ENCODE measurements at places on chromosomes 16 and 17.

GRCh38 chr17:66462010-66462409 lies 159.6 kb downstream of the PRKCA start:
- no peak for DNase-seq

- DNase-seq, result no peak
Observed at GRCh38 chr16:4239020-4239419, 2.9 kb downstream of the SRL start.

DNA sequence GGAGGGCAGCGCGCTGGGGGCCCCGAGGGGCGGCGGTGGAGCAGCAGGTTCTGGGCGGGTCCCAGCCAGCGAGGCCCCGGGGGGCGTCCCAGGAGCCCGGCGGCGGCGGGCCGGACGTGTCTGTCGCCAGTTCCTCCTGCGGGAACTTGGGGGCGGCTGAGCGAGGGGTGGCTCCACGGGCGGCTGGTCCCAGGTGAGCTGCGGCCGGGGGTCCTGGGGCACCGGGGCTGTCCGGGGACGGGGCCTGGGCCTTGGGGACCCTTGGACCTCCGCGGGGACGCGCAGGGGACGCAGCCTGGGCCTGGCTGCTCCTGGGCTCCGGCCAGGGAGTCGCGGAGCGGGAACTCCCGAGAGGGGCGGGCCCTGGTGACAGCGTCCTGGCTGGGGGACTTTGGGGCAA lies 54.2 kb upstream of the ZNF267 start:
- DNase-seq, result no peak

- DNase-seq, result no peak
Observed at GRCh38 chr16:30761427-30761927, 385 bp downstream of the CFAP119 start.

DNA sequence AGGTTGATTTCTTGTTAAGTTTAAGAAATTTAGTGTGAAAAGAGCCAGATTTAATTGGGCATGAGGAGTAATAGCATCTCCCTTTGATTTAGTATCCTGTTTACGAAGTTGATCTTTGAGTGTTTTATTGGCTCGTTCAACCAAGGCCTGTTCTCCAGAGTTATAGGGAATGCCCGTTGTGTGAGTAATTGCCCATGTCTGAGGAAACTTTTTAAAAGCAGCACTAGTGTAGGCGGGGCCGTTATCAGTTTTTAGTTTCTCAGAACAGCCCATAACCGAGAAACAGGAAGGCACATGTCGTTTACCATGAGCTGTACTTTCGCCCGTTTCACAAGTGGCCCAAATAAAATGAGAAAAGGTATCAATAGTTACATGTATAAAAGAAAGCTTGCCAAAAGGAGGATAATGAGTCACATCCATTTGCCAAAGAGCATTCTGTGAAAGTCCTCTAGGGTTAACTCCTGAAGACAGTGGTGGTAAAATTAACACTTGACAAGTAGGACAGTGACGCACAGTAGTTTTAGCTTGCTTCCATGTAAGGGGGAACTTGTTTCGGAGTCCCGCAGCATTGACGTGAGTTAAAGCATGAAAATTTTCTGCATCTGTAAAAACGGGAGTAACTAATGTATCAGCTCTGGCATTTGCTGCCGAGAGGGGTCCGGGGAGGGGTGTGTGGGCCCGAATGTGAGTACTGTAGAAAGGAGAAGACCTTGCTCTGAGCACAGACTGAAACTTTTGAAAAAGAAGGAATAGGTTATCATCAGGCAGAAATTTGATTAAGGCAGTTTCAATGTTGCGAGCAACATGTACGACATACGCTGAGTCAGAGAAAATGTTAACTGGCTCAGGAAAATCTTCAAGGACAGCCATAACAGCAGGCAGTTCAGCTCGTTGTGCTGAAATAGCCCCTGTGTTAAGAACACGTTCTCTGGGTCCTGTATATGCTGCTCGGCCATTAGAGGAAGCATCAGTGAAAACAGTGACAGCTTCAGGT lies 18.5 kb upstream of the KCTD5 start:
- no peak for DNase-seq

DNA sequence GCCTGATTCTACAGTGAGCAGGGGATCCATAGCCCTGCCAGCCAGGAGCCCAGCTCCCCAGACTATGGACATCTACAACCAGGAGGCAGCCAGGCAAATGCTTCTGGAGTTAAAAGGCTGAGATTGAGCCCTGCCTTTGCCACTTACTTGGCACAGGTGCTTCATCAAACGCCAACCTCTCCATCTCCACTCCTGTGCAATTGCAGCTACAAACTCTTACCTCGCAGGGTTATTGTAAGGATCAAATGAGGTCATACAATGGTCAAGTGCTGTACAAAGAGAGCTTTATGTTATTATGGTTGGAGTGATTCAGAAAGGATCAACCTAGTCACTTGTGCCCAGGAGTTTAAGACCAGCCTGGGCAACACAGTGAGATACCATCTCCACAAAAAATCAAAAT lies 9.8 kb upstream of the MYO18A start:
- DNase-seq, result no peak

DNA sequence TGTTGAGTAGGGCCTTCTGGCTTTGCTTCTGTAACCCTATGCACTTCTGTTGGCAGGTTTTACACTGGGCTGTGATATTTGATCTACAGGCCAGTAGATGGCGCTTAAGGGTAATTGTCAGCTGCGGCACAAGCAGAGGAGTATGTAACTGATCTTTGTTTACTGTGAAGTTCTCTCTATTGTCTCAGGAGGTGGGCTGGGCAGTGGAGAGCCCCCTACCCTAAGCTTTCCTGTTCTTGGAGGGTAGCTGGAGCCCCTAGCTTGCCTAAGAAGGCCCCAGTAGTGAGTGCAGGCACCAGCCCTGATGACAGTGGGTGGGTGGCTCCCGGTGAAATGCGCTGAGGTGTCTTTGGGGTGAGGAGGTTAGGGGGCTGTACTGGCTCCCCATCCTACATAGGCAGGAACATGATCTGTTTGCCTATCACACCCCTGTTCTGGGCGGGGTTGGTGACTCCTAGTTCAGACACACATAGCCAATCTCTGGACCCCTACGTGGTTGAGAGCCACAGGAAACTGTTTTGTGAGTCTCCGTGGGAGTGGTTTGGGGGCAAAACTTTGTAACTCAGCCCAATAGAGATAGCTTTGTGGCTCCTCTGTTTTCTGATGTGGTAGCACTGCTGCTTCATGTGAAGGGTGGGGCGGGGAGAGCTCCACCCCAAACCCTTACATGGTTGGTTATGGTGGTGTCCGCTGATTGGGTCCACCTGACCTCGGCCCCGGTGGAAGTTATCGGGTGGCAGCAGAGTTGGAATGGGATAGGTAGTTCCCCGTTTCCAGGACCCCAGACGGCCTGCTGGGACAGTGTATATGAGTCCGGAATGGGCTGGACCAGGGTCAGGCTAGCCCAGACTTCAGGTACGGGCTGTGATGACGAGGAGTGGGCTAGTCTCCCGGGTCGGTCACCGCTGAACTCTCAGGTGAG lies 60.4 kb downstream of the SLFN11 start:
- DNase-seq, result peak; percentile 86

- DNase-seq, result no peak
Observed at GRCh38 chr16:59697761-59698160, 963.6 kb upstream of the GOT2 start.

DNA sequence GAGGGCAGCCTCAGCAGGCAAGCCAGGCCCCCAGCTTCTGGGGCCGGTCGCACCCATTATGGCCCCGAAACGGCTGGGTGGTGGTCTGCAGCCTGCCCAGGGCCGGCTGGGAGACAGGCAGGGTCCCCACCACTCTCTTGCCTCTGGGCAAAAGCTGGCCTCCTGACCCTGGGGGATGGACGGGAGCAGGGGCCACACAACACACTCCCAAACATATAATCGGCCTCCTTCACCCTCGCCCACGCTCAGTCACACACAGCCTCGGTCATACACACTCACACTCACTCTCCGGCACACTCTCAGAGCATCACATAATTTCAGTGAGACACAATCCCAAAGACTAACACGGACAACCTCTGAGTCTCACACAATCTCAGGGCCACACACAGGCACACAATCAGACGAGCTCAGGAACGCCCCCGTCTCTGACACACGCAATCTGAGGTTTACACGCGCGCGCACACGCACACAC lies 589 bp downstream of the PEMT start:
- no peak for DNase-seq

DNA sequence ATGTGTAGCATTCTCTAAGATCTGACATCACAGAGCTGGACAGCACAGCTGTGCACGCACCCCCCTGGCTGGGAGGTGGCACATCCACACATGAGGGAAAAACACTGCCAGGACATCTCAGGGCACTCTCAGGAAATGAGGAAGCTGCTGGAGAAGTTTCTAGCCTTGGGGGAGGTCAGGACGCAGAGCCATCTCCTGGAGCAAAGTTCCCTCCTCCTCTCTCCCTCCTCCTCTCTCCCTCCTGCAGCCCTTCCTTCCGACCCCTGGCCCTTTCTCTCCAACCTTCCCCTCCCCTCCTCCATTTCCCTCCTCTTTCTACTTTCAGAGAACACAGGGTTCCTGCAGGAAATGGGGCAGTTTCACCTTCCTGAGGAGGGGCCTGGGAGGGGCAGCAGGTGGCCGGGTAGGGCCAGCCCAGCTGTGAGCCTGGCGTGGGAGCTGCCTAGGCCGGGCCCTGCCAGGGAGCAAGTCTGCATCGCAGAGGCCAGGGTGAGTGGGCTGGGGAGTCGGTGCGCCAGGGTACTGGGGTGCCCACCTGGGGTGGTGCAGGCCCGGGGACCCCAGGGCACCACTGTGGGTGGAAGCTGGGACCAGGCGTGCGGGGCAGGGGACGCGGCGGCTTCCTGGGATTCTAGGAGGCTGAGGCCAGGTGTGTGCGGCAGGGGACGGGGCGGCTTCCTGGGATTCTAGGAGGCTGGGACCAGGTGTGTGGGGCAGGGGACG lies at the start of gene DPEP1:
Gene DPEP1 (plus strand): TSS at position 412 of the 723 bp plus-strand sequence. CDS start 16,769 bp downstream, outside the sequence.
- no peak for DNase-seq

DNA sequence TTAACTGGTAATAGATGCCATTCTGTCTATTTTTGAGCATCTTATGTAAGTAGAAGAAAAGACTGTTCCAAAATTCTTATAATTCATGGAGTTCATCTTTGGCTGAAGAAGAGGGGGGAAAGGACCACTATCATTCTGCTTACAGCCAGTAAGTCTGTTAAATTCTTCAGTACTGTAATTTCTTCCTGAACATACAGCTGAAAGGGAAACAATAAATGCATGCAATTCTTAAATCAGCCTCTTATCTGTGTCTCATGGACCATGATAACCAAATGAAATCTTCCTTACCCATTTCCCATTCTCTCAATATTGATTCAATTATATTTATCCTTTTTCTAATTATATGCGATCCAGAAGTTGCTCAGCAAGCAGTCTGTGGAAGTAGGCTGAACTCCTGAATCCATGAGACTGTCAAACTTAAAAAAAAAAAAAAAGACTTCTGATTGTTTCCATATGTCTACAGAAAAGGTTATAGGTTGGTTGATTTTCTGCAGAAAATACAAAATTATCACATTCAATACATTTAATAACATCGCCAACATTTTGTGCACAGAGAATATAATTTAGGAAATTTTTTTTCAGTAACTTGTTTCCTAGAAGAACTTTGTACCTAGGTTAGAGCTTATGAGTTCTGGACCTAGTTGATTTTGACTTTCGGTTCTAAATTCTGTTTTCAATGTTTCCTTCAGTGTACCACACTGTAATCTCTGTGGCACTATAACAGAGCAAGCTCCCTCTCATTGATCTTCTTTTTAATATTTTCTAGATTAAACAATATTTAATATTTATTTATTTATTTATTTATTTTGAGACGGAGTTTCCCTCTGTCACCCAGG lies 1.2 kb upstream of the ABCA9 start:
- DNase-seq, result no peak

DNA sequence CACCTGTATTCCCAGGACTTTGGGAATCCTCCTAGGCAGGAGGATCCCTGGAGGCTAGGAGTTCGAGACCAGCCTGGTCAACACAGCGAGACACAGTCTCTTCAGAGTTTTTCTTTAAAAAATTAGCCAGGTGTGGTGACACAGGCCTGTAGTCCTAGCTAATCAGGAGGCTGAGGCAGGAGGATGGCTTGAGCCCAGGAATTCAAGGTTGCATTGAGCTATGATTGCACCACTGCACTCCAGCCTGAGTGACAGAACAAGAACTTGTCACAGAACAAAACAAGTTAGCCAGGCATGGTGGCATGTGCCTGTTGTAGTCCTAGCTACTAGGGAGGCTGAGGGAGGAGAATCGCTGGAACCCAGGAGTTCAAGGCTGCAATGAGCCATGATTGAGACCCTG lies 24.8 kb downstream of the ANKRD40 start:
- no peak for DNase-seq
